Posterior vena cava (tissue), 2 donors: ENCODE measurements at places on chromosomes 11 and 22. TPM values are rescaled to one million over a fixed set of nuclear protein-coding genes. Genes with fewer than 3 reads are reported as not detected.

The MS4A7 gene
- 52.5 TPM for total RNA-seq

DNA sequence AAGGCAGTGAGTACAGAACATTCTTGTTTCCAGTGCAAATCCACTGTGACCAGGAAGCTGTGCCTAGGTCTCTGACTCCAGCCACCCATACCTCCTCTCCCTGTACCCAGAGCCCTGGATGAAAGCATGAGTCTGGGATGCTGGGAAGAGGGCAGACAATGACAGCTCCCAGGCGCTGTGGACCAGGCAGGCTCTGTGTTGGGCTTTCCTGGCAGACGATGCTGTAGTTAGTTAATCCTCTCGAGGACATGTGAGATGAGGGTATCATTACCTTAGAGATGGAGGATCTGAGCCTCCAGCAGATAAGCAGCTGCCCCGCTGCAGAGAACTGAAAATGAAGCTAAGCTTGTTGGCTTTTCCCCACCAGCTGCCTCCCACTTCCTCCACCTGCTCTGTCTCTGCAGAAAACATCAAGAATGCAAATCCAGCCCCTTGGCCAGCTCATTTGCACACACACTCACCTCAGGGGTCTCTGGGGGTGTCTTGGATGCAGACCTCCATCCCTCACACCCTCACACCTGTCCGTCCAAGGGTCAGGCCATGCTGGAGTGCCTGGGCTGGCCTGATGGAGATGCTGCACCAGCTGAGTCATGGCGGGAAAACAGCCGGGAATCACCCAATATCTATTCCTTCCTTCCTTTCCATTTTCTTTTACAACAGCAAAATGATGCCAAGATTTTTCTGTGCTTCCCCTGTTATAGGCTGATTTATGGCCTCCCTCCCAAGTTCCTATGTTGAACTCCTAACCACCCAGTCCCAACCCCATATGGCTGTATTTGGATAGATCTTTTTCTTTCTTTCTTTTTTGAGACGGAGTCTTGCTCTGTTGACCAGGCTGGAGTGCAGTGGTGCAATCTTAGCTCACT, 94.9 kb upstream of the SEPTIN5 start:
- peak; percentile 72 for DNase-seq

The OR2D2 gene
- total RNA-seq: not detected

DNA sequence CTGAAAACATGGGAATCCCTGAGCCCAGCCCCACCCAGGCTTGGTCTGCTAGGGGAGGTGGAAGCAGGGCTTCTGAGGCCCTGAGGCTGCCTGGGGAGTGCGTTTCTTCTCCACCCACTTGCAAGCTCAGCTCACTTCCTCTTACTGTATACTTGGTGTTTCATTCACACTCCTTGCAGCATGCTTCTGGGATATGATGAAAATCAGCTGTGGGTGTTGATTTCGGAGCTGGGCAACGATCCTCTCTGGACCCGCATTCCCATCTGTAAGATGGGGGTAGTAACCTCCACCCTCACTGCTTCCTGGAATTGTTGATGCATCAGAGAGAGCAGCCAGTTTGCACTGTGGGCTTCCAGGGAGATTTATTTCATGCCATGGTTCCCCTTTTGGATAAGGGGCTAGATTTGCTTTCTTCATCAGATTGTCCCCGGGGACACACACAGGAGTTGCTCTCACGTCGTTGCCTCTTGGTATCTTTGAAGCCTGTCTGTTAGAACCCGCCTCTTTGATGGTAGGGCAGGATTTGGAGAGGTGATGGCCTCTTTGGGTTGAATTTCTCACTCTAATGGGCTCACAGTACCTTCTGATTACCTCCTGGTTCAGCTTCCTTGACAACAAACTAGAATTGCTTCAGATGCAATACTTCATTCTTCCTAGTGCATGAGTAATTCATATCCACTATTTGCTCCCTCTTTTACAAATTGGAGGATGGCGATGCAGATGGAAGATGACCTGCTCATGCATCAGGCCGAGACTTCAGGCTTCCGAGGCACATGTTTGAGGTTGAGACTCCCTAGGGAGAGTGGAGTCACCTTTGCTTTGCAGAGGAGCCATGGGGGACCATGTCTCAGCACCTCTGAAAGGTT, 40.4 kb downstream of the BCR start:
- no peak for DNase-seq

The FAM180B gene
- 7.2 TPM for total RNA-seq

The C11orf87 gene
- total RNA-seq: not detected

The CCDC116 gene
- total RNA-seq: 0.23 TPM
